ENCODE measurements at places on chromosomes 2 and 18. TPM values are rescaled to one million over a fixed set of nuclear protein-coding genes. Genes with fewer than 3 reads are reported as not detected.

SANBR gene
- 7.9 TPM for total RNA-seq

CDH2 gene
- 38.1 TPM for total RNA-seq

SP140L gene
- 4.4 TPM for total RNA-seq

MYO7B gene
- 0.19 TPM for total RNA-seq

ABHD1 gene
- total RNA-seq: 1.2 TPM

XIRP2 gene
- total RNA-seq: not detected

ELOA2 gene
- total RNA-seq: not detected

ADCYAP1 gene
- not detected for total RNA-seq

ZNF396 gene
- 0.61 TPM for total RNA-seq

HOXD9 gene
- total RNA-seq: 1.8 TPM

DGKD gene
- 52.0 TPM for total RNA-seq

IAH1 gene
- total RNA-seq: 101 TPM

RDH14 gene
- 47.7 TPM for total RNA-seq

KCNIP3 gene
- 1.4 TPM for total RNA-seq

SCYGR6 gene
- total RNA-seq: not detected

PAX8 gene
- 1.5 TPM for total RNA-seq

RAB17 gene
- total RNA-seq: not detected

PRSS56 gene
- 0.20 TPM for total RNA-seq

ST8SIA5 gene
- total RNA-seq: not detected

CAMKMT gene
- 5.9 TPM for total RNA-seq

RAB12 gene
- total RNA-seq: 18.5 TPM

LRATD1 gene
- total RNA-seq: 0.07 TPM

UGT1A10 gene
- 0.18 TPM for total RNA-seq

IL18R1 gene
- total RNA-seq: 0.72 TPM

PUS10 gene
- total RNA-seq: 2.6 TPM

FEV gene
- total RNA-seq: not detected

RNU2-63P gene
- not detected for total RNA-seq

MARCHF4 gene
- 35.6 TPM for total RNA-seq

DPYSL5 gene
- total RNA-seq: 7.5 TPM

TTC27 gene
- 25.6 TPM for total RNA-seq

SNED1 gene
- total RNA-seq: 0.33 TPM

REG1B gene
- total RNA-seq: not detected

NTSR2 gene
- not detected for total RNA-seq

SCYGR3 gene
- not detected for total RNA-seq

ABCG8 gene
- not detected for total RNA-seq

FMNL2 gene
- 19.0 TPM for total RNA-seq

GNLY gene
- total RNA-seq: not detected

DSC3 gene
- total RNA-seq: 1.2 TPM

RTP5 gene
- total RNA-seq: not detected

MYCN gene
- total RNA-seq: not detected

MAPRE2 gene
- 17.0 TPM for total RNA-seq

DLGAP1 gene
- total RNA-seq: 0.12 TPM

RUFY4 gene
- not detected for total RNA-seq

ACTR1B gene
- 46.8 TPM for total RNA-seq

SLC19A3 gene
- 2.9 TPM for total RNA-seq

TBR1 gene
- total RNA-seq: not detected

VSNL1 gene
- not detected for total RNA-seq

GLI2 gene
- 28.5 TPM for total RNA-seq

FOXI3 gene
- not detected for total RNA-seq

ANKRD30B gene
- total RNA-seq: not detected

MFF gene
- 97.8 TPM for total RNA-seq

Measured in A549 treated with ZK216348 at 1 μM for 4 hours (cell line).